ENCODE measurements at places on chromosomes 1 and 21.

- no peak for DNase-seq
Measured at GRCh38 chr1:70227439-70227838, 6.3 kb downstream of the SRSF11 start.

- DNase-seq: peak; percentile 54
Measured at GRCh38 chr1:116990612-116991151, 10.9 kb upstream of the CD101 start.

- DNase-seq: no peak
Measured at GRCh38 chr1:81119319-81119718, 681.4 kb upstream of the ADGRL2 start.

- no peak for DNase-seq
Measured at GRCh38 chr21:37425001-37425400, 58.4 kb downstream of the DYRK1A start.

DNA sequence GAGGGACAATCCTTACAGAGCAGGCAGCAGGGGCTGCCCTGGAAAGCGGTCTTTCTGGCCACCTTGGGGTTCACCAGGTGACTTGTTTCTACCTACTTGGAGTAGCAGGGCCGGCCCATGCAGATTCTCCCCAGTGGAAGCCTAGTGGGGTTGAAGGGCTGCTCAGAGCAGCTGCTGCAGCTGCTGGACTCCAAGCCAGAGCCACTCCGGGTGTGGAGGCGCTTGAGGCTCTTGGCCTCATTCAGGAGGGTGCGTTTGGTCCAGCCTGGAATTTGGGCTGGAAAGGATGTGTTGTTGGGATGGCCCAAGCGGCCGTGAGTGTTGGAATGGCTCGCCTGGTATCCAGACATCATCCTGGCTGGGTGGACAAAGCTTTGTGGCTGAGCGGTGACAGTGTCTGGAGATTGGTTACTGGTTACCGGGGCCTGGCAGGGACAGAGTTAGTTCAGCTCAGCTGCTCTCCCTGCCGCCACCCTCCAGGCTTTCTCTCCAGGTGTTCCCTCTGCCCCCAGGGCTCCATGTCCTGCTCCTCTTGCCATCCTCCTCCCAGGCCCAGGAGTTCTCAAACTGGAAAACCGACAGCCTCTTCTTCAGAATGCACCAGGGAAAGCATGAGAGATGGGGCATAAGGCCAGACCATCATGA lies 14.2 kb upstream of the HSPG2 start:
- DNase-seq: no peak

- no peak for DNase-seq
Measured at GRCh38 chr1:18726368-18726767, 95.7 kb downstream of the PAX7 start.

GRCh38 chr1:222927031-222927430 lies 112.2 kb downstream of the DISP1 start:
- no peak for DNase-seq

GRCh38 chr1:115668579-115668978 lies 26.8 kb downstream of the VANGL1 start:
- DNase-seq: no peak

DNA sequence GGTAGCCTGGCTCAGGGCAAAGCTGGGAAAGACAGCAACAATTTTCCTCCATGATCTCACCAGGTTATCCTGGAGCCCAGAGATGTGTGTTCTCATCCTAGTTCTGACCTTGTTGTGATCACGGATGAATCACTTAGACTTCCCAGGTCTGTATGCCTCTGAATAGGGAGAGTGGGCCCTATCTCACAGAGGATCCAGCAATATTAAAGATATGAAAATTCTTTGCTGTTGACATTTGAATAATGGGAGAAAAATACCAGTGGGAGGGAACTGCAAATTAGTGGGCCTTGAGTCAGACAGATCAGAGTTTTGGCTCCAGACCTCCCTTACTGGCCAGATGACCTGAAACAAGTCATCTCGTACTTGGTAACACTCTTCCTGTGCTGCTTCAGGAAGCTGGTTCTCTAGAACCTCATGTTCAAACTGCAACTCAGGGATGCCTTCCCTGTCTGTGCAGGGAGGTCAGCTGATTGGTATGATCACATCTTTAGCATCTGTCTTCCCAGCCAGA lies 32.8 kb upstream of the RNF19B start:
- DNase-seq: no peak

DNA sequence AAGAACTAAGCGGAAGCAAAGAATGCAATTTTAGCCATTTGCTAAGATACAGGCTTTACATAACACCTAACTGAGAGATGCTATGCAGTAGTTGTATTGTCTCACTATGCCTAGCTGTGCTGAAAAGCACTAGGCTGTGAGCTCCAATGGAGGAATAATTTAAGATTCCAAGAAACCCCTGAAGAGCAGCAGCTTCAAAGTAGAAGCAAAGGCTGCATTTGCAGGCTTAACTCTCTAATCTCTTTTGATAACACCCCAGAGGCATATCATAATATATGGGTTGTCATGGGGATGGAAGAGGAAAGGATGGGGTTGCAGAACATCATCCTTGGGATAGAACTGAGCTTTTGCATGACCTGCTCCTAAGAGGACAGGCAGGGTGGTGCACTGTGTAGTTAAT lies 102.0 kb downstream of the ERG start:
- no peak for DNase-seq

GRCh38 chr21:43951911-43952703 lies 60.0 kb upstream of the TRAPPC10 start:
- no peak for DNase-seq

- DNase-seq: no peak
Measured at GRCh38 chr1:203126866-203127665, 460 bp upstream of the ADORA1 start.

- DNase-seq: no peak
Measured at GRCh38 chr1:171819946-171820345, 21.4 kb upstream of the DNM3 start.

- DNase-seq: no peak
Measured at GRCh38 chr1:207654320-207654719, 9.4 kb downstream of the CR1L start.

- DNase-seq: peak; percentile 30
Measured at GRCh38 chr1:39919545-39919944, 17.8 kb upstream of the MYCL start.

DNA sequence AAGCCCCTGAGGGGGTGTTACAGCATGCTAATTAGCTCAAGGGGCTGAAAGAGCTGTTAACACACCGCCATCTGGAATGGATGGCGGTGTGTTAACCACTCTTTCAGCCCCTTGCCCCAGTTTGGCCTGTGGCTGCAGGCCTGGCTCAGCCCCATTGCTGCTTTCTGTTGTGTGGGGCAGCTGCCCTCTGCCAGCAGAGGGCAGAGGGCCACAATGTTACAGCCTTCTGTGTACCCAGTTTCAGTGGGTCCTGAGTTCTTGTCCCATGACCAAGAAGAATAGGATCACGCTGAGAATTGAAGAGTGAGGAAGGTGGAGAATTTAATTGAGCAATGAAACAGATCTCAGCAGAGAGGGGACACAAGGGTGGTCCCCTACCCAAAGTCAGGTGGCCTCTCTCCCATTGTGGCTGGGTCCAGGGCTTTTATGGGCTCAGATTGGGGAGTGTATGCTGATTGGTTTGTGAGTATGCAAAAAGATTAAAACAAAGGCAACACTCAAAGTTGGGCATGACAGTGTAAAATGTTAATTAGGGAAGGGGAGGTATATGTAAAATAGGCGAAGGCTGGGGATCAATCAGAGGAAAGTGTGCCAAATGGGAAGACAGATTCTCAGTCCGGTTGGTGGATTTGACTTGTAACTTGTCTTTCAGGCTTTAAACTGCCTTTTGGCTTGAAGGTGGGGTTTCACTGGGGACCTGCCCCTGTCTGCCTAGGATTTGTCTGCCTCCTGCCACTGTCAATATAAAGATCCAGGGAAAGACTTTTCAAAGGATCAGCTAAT lies 142.2 kb downstream of the RABGAP1L start:
- no peak for DNase-seq

- DNase-seq: no peak
Measured at GRCh38 chr1:212293579-212293978, 8.4 kb downstream of the PPP2R5A start.

DNA sequence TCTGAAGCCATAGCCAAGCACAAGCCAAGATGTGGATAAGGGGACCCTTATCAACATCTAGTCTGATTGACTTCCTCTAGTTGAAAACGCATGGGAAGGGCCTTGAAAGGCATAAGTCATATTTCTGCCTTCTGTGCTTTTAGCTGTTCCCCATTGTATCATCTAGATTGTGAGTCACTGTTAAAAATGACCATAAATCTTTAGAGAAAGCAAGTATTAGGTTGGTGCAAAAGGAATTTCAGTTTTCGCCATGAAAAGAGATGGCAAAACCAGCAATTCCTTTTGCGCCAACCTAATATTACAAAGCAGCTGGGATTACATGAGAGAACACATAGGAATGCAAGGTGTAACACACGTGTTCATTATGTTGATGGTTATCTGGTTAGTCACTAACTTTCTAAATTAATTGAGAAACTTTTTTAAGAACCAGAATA lies 63.6 kb downstream of the CLIC6 start:
- no peak for DNase-seq

DNA sequence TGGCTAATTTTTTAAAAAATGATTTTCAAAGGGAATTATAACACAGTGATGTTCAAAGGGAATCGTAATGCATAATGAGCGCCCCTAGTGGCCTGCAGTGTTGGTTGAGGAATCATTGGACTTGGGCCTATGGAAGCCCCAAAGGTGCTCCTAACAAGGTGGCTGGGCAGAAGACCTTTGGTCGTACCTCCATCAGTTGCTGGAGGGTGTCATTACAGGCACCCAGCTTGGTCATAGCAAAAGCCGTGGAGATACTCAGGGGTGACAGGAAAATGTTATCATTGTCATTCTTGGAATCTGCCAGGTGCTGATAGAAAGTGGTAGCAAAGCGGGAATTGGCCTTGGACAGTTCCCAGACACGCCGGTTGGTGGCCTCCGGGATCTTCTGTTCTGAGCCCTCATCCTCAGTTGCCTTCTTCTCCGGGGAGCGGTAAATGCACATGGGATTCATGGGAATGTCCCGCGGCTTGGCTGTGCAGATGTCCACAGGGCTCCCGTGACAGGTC lies 2.7 kb downstream of the SERPINC1 start:
- DNase-seq: no peak

- DNase-seq: no peak
Measured at GRCh38 chr1:11786168-11786567, 19.6 kb downstream of the MTHFR start.

- DNase-seq: no peak
Measured at GRCh38 chr1:182634306-182635072, 30.3 kb upstream of the RGS16 start.

GRCh38 chr1:83691953-83692500 lies 306.9 kb downstream of the TTLL7 start:
- no peak for DNase-seq

DNA sequence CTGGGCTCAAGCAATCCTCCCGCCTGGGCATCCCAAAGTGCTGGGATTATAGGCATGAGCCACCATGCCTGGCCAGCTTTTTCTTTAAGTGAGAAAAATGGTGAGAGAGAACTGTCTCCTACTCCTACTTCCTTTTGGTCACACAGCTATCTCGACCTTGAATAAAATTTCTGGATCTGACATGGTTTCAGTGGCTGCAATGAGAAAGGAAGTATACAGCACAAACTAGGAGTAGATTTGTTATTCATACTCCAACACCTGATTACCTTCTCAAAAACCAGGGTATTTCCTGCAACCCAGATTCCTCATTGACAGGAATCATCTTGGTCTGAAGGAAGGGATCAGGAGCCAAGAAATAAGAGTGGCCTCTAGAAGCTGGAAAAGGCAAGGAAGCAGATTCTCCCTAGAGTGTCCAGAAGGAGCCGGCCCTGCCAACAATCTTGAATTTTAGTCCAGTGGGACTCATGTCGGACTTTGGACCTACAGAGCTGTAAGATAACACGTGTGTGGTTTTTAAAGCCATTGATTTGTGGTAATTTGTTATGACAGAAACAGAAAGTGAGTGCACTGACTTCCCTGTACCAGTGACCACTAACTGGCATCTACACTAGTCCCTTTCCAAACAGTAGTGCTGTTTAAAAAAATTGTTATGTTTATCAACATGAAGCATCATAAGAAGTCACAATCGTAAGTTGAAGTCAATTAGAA lies 516.6 kb downstream of the SMYD3 start:
- DNase-seq: no peak

- DNase-seq: no peak
Measured at GRCh38 chr1:239232921-239233320, 153.4 kb upstream of the CHRM3 start.

Measured in epithelial cell of proximal tubule (primary cell).